ENCODE measurements at places on chromosomes 5 and 9.

GRCh38 chr5:82439750-82440445 is 161.7 kb upstream of the RPS23 start:
- DNase-seq, result no peak

DNA sequence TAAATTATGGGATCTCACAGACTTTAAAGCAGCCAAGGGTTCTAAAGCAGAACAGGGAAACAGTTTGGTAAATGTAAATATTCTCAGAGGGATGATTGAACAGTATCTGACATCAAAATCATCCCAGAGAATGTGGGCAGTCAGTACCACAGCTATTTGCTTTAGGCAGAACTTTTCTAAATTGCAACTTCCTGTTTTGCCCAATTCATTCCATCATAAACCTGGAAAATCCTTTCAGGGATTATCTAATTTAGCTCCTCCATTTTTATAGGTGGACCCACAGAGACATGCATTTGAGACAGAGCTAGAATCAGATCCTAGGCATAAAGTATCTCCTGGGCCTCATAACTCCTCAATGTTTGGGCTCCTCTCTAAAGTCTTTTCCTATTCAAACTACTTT is 12.4 kb downstream of the NR6A1 start:
- DNase-seq, result no peak

GRCh38 chr5:140488914-140489313 is 58.5 kb upstream of the EIF4EBP3 start:
- DNase-seq, result no peak

DNA sequence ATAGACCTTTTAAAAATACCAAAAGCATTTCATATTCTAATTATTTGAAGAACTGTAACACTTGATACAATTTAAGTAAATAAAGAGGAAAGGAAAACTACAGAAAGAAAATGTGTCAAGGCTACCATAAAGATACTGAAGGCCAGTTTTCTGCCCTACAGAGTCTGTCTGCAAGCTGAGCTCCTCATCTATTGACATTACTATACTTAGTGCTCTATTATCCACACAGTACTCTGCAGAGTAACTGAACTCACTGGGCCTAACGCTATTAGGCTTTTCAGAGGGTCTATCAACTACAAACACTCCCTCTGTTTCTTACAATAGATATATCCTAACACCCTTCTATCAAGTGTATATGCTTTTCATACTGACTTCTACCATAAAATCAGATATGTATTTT is 57.1 kb upstream of the SUSD1 start:
- no peak for DNase-seq

- no peak for DNase-seq
Observed at GRCh38 chr9:99451112-99451606, 229.1 kb downstream of the SEC61B start.

DNA sequence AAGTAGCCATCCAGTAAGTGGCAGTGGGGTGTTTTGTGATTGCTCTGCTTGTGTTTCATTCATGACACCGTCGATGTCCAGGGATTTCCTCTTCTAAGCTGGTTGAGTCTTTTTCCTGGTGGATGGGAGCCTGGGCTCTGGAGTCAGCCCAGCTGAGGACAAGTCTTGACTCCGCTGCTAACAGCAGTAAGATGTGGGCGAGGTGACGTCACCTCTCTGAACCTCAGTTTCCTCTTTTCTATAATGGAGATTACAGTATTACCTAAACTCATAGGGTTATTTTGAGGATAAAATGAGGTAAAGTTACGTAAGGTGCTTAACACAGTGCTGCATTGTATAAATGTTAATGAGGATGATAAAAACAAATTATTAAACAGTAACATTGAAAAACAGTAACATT is 21.3 kb downstream of the FGF1 start:
- no peak for DNase-seq

GRCh38 chr9:134663084-134663483 is 21.5 kb downstream of the COL5A1 start:
- no peak for DNase-seq

- peak; percentile 71 for DNase-seq
Observed at GRCh38 chr9:118595719-118596305, 773.4 kb downstream of the BRINP1 start.

DNA sequence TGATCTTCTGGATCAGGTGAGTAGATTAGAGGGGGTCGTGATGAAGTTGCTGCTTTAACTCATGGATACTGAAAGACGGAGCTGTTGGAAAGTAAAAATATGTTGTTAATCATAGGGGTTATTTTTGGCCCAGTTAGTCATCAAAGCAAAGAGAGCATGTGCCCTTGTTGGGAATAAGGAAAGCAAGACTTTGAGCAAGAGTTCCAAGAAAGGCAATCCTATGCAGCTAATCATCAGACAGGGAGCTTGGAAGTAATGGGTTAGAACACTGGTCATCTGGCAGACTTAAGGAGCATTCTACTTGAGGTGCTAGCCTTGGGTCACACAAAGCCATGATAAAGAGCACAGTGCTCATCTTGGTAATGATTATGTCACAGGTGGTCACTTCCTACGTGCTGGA is 18.3 kb downstream of the ASPN start:
- no peak for DNase-seq

DNA sequence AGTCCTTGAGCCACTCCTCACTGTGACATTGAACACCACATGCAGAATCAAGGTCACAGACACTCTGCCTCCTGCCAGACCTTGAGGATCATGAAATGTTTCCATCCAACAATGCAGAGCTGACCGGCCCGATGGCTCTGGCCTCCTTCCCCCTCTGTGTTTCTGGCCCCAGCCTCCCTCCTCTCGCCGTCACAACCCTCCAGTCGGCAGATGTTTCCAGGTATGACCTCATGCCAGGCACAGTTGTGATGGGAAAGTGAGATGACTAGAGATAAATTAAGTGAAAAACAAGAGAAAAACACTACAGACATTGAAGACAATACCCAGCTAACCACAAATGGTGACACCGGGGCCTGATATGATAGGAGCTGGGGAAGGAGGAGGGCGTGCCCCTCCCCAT is 9.8 kb downstream of the NTNG2 start:
- no peak for DNase-seq

DNA sequence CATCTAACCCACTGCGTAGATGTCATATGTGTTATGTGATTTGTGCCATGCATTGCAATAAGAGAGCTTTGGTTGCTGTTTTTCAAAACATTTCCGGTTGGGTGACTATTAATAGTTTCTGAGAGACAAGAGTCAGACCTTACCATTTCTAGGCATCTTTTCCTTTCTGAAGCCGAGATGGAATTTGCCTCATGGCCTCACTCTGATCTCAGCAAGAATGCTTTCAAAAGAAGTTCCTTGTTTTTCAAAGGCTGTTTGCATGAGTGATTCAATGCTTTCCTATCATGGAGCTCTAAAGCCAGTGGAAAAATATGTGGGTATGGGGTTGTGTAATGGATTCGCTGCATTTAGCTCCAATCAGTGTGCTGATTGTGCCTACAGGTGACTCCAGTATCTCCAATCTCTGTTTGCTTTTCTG is 203.1 kb upstream of the PPP1R2B start:
- no peak for DNase-seq

DNA sequence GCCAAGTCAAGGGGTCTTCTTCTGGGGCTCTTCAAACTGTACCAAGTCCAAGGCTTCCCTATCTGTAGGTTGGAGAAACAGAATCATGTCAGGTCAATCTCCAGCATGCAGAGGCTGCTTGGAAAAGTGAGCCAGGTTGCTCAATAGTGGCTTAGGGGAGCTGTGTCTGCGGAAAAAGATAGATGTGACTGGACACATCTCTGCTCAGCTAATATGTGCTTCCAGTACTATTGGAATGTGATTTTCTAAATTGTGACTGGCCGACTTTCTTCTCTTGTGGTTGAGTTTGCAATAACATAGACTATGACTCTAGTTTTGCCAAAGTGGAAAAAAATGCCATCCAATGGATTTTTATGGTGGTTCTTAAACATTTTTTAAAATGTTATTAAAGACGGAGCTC is 136.7 kb downstream of the BOD1 start:
- DNase-seq, result no peak

DNA sequence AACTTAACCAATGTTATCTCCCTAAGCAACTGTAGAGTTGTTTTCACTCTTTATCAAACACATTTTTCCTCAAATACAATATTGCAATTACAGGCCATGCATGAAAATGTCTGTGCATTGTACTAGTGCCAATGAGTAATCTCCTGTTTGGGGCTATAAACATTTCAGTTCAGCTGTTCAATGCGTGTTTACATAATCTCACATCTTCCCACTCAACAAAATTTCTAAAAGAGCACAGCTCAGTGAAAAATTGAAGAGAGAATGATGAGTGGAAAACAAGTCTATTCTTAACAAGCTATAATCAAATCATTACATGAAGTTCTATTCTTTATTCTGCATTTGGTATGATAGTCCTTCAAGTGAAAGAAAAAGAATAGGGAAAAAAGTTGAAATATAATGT is 780.5 kb upstream of the CDH9 start:
- no peak for DNase-seq

- no peak for DNase-seq
Observed at GRCh38 chr5:113660706-113661250, 147.3 kb downstream of the YTHDC2 start.

DNA sequence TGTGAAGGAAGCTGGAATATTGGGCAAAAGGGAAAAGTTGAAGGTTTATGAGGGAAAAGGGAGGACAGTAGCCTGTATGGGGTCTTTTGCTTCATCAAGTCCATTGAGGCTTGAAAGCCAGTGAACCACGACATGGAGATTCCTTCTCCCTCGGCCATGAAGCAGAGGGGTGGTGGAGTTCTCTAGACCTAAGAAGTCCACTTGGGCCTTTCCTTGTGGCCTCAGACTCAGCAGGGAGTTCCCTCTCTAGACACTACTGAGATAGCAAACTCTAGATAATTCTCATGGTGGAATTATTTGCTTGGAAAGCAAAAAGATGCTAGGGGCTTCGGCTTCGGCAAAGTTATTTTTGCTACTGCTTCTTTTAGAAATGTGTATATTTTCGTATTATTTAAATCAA is 78.5 kb downstream of the FOXD1 start:
- DNase-seq, result no peak

DNA sequence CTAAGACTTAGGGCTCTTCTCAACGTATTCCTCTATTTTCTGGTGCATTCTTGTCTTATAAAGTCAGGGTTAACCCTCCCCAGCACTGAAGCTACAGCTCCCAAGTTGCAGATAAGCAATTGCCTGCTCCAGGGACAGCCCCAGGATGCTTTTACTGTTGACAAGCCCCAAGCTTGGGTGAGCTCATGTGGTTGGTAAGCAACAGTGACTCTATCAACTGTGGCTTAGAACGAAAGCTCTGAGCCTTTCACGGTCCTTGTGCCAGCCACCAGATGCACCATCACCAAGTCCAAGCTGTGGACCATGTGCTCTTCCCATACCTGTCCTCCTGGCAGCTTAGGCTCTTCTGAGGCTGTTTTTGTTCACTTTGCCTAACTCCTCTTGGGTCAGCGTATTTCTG is 13.5 kb downstream of the ADRB2 start:
- no peak for DNase-seq

DNA sequence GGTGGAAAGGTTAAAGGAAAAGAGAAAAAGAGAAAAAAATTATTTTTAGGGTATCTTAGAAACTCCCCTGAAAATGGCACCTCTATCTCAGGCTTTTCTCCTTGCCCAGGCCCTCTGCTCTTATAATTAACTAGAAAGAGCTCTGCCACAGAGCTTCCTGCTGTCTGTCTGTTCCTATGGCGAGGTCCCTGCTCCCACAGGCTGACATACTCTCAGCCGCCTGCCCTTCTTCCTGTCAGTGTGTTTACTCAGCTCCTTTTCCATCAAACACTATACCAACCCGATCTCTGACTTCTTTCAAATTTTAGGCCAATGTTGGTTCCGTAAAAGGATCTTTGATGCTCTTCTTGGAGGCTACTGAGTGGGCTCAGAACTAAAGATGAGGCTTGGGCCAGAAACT is 482.6 kb downstream of the DMAC1 start:
- DNase-seq, result no peak

- no peak for DNase-seq
Observed at GRCh38 chr9:33168941-33169544, 1.9 kb upstream of the B4GALT1 start.

- no peak for DNase-seq
Observed at GRCh38 chr9:89994988-89995613, 390.3 kb downstream of the GADD45G start.

Data from H9 (cell line).